ENCODE measurements at places on chromosomes 7 and 10.

DNA sequence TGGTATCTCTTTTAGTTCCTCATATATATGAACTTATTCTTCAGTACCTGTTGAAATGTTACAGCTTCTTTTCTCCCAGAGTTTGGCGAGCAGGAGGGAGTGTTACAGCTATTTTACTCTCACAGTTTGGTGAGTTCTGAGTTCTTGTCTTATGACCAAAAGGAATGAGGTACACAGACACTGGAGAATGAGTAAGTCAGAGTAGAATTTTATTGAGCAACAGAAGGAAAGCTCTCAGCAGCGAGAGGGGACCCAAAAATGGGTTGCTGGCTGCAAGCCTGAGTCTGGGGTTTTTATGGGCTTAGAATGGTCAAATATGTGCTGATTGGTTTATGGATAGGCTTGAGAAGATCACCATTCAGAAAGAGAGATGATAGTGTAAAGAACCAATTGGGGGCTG lies 175.2 kb downstream of the CDK14 start:
- no peak for DNase-seq

- DNase-seq, result no peak
Observed at GRCh38 chr10:43585981-43586729, 11.7 kb upstream of the ZNF239 start.

DNA sequence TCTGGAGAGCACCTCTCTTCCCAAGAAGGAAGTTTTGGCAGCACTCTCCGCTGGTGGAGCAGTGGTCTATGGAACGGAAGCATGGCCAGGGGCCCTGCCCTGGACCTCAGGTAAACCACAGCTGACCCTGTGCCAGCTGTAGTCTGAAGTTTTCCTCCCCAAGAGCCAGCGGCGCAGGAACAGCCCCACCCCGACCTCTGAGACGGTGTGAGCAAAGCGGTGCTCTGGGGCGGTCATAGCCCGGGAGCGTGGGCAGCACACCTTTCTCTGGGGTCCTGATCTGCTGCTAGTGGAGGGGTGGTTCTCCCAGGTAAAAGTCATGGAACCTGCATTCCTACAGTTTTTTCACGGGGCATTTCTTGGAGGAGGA lies 52.6 kb downstream of the TSPAN15 start:
- no peak for DNase-seq

GRCh38 chr10:89869180-89869579 lies 167.8 kb downstream of the KIF20B start:
- DNase-seq, result no peak

GRCh38 chr7:121330053-121330833 lies 1.4 kb downstream of the WNT16 start:
- DNase-seq, result no peak
